ENCODE measurements at places on chromosomes 2 and 18. TPM values are rescaled to one million over a fixed set of nuclear protein-coding genes. Genes with fewer than 3 reads are reported as not detected.

GBX2 gene
- polyA plus RNA-seq, result not detected

TCF4 gene
- polyA plus RNA-seq, result 12.7 TPM

CYTIP gene
- polyA plus RNA-seq, result 5.3 TPM

SOCS6 gene
- polyA plus RNA-seq, result 11.8 TPM

GREB1L gene
- 0.15 TPM for polyA plus RNA-seq

ALK gene
- polyA plus RNA-seq, result not detected

UGT1A9 gene
- not detected for polyA plus RNA-seq

LRP2 gene
- 0.28 TPM for polyA plus RNA-seq

EFR3B gene
- 0.15 TPM for polyA plus RNA-seq

C1QL2 gene
- polyA plus RNA-seq, result not detected

REG1B gene
- 1.7 TPM for polyA plus RNA-seq

CHCHD5 gene
- 59.7 TPM for polyA plus RNA-seq

CENPA gene
- 4.0 TPM for polyA plus RNA-seq

SERPINB7 gene
- 0.23 TPM for polyA plus RNA-seq

GCKR gene
- polyA plus RNA-seq, result 1.2 TPM

PFN4 gene
- 0.48 TPM for polyA plus RNA-seq

SH3BP4 gene
- 10.2 TPM for polyA plus RNA-seq

RND3 gene
- 30.4 TPM for polyA plus RNA-seq

IMPACT gene
- 18.9 TPM for polyA plus RNA-seq

OTOS gene
- not detected for polyA plus RNA-seq

RGPD5 gene
- polyA plus RNA-seq, result 5.2 TPM
